Right cardiac atrium (tissue), 5 donors: ENCODE measurements at places on chromosomes 2 and 18.

DNA sequence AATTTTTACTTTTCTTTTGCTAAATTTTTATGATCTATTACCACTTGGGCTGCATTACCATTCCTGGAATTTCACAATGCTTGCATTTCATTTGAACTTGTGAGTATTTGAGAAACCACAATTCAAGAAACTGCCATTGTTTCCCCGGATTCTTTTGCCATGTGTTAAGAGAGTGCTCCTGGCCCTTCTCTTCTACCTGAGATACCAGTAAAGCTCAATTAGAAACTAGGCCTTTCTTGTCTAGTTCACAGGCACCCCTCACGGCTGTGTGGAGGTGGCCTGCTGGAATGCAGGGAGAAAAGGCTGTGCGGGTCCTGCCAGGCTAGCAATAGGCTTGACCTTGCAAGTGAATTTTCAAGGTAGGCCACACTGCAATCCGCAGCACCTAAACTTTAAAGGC is 40.8 kb downstream of the ZEB2 start:
- no peak for DNase-seq

- no peak for DNase-seq
These were observed 55.1 kb downstream of the MYO7B start for GRCh38 chr2:127590386-127591190.

- DNase-seq, result no peak
These were observed 3.1 kb upstream of the CPO start for GRCh38 chr2:206935991-206936842.

DNA sequence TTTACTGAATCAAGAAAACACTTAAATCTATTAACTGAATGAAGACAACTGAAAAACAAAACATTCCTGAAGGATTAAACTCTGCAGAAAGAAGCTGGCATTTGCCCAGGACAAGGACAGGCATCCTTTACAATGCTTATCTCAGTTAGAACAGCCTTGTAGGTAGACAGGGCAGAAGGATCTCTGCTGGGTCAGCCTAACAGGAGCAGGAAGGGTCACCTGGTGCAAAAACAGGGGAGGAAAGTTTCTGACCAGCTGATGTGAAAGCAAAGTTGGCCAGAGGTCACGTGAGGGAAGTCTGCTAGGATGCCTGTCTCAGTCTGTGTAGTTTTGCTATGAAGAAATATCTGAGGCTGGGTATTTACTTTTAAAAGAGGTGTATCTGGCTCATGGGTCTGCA is 348.6 kb downstream of the ANAPC1 start:
- no peak for DNase-seq
